ENCODE measurements at places on chromosomes 5 and 9. TPM values are rescaled to one million over a fixed set of nuclear protein-coding genes. Genes with fewer than 3 reads are reported as not detected.

- no peak for DNase-seq
Measured at GRCh38 chr9:87557996-87558395, 60.3 kb downstream of the DAPK1 start.

- DNase-seq, result no peak
Measured at GRCh38 chr5:146624179-146624578, 108.2 kb upstream of the GPR151 start.

The XPA gene
- total RNA-seq, result 11.1 TPM

GRCh38 chr9:81146684-81147337, 542.5 kb downstream of the TLE1 start:
- no peak for DNase-seq

The PDLIM4 gene
- total RNA-seq, result 0.23 TPM

DNA sequence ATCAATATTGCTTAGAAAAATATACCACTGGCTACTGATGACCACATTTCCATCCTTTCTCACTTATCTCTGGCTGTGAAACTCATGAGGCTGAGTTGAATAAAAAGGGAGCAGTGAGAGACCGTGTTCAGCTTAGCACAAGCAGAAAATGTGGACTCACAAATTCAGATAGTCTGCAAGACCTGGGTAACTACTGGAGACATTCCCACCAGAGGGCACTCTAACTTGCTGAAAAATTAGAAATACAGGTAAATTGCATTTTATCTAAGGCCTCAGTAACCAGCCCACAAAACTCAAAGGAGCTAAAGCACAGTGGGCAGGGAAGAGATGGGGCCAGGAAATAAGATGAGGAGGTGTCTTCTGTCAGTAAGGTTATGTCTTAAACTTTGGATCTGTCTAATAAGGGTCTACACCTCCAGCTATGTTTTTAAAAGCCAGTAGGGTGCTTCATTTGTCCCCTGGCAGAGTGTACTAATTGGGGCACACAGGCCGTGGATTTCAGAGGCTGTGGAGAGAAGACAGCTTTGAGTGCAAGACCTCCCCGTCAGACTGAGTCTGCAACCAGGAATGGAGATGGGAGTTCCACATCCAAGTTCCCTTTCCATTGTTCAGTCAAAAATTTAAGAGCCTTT, 8.7 kb upstream of the NDUFB6 start:
- peak; percentile 39 for DNase-seq

The LRRC8A gene
- 14.9 TPM for total RNA-seq

DNA sequence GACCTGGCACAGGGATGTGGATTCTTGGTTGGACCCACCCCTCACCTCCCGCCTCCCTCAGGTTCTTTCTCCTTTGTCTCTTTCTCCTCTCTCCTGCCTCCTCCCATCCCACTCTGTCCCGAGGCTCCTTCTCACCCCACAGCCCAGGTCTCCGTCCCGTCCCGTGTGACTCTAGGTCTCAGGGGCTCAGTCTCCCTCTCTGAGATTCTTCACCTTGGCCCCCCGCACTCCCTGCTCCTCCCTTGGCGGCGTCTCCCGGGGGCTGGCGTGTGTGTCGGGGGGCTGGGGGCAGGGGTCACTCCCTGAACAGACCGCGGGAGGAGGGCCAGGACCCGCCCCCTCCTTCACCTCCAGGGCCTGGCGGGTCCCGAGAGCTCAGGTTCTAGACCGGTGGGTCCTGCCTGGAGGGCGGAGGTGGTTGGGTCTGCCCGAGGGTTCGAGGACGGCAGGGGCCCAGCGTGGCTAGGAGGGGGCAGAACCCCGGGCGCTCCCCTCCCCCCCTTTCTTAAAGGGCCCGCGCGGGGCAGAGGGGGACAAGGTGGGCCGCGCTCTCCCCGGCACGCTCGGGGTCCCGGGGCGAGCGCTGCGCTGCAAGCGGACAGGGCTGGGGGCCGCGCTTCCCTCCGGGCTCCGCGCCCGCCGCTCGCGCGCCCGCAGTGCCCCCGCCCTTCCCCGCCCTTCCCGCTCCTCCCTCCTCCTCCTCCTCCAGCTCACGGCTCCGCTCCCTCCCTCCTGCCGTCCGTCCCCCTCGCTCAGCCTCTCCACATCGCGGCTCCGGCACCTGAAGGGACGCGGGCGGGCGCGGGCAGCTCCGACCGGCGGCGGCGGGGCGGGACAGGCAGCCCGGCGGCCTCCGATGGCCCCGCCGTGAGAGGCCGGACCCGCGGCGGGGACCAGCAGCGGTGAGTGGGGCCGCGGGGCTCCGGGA, at the start of gene PSD2:
TSS of gene PSD2 (plus strand) at position 735 of the 928 bp plus-strand sequence. CDS start 13,633 bp downstream, outside the sequence.
- DNase-seq, result peak; percentile 44

The NUTM2F gene
- total RNA-seq, result not detected

DNA sequence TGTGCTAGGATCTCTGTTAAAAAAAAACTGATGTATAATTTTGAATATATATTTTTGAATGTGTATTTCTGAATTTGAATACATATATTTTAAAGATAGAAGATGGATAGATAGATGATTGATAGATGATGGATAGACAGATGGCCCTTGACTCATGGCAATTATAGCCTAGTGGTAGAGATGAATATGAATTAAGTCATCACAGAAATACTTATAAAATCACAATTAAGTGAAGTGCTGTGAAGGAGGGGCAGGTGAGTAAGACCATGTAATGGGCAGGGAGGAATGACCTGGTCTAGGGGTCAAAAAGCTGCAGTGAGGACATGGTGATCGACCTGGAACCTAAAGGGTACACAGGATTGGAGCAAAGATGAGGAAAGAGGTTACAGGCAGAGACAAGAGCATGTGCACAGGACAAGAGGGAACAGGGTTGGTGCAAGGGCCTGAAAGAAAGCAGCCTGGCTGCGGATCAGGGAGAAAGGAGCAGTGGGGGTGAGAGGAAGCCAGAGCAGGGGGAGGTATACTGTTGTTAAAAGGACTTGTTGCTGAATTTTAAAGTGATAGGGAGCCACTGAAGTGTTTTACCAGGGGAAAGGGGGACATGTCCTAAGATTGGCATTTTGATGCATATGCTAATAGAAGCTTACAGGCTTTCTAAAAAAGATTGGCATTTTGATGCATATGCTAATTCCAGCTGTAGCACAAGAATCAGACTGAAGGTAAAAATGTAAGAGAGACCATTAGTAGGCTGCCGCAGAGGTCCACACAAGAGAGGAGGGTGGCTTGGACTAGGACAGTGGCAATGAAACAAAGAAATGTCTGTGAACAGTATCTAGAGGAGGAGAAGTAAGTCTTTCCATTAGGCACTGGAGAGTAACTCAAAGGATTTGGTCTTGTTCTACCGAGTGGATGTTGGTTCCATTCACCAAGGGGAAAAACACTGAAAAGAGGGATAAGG, 527.8 kb downstream of the AGTPBP1 start:
- no peak for DNase-seq

GRCh38 chr5:126104951-126105350, 318.3 kb upstream of the GRAMD2B start:
- no peak for DNase-seq

GRCh38 chr5:157471709-157472108, 11.7 kb downstream of the NIPAL4 start:
- peak; percentile 49 for DNase-seq

GRCh38 chr9:131395157-131396098, 1.5 kb downstream of the PRRC2B start:
- DNase-seq, result peak; percentile 88

The IFNA2 gene
- not detected for total RNA-seq

The CTXN3 gene
- not detected for total RNA-seq

The C9orf50 gene
- not detected for total RNA-seq

DNA sequence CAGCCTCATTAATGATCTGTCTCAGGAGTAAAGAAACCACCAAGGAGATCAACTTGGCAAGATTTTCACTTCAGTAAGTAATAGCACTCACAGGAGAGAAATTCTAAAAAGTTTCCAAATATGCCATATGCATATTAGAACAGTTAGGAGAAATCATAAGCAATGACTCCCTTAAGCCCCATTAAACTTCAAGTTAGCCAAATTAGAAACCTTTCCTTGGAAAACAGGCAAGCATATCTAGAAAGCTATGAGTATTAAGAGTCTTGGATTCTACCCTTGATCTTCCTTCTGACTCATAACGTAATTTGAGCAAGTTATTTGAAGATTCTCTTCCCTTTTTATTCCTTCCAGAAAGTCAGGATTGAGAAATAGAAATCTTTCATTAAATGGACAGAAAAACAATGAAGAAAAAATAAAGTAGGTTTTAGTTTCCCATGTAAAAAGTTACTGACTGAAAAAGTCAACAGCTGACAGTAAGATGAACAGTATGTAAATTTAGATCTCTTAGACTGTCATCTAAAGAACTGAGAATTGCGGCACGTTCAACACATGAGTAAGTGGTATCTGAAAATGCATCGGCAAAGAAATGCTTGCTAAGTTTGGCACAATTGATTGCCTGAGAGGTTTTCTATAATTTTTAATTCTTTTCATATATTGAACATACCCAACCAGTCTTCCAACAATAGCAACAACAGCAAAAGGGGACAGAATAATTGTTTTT, 565.7 kb upstream of the FTMT start:
- no peak for DNase-seq

DNA sequence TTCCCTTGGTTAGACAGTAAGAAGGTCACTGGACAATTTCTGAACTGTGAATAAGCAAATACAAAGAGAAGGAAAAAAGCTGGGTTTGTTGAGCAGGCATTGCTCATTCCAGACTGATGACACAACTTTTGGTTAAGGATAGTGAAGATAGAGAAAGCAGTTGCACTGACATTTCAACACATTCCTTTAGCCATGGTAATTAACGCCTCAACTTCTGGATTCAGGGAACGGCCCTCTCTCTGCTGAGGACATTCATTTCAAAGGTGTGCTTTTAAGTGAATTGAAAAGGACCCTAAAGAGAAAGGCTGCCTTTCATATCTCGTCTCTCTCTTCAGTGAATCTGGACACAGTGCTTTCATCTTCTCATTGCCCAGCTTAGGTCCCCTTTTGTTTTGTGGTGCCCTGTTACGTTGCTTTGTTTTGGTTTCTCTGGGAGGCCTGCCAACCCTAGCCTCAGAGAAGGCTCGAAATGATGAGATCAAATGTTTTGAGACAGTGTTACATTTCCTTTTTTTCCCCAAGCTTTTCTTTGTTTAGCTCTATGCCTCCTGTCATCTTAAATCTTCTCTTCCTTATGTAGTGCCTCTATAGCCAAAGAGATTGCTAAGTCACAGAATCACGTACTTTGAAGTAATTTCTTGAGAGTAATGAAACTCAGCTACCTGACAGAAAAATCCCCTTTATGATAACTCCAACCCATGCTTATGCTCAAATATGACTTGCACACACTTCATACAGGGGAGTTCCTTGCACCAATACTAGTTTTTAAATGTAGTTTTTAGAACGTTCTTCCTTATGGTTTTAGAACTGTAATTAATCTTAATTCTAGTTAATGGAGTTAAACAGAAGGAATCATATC, 94.4 kb upstream of the IFNE start:
- peak; percentile 66 for DNase-seq

The LTC4S gene
- total RNA-seq, result 0.39 TPM

GRCh38 chr5:88886746-88887341, 3.9 kb upstream of the MEF2C start:
- DNase-seq, result no peak

- no peak for DNase-seq
Measured at GRCh38 chr9:109253637-109254284, 67.1 kb downstream of the EPB41L4B start.

GRCh38 chr5:36880761-36881160, 4.2 kb downstream of the NIPBL start:
- no peak for DNase-seq

GRCh38 chr5:143205386-143205785, 198.1 kb downstream of the NR3C1 start:
- DNase-seq, result no peak
